ENCODE measurements at places on chromosomes 3 and 15. TPM values are rescaled to one million over a fixed set of nuclear protein-coding genes. Genes with fewer than 3 reads are reported as not detected.

P2RY12 gene
- 1.2 TPM for total RNA-seq

NR2E3 gene
- not detected for total RNA-seq

DNA sequence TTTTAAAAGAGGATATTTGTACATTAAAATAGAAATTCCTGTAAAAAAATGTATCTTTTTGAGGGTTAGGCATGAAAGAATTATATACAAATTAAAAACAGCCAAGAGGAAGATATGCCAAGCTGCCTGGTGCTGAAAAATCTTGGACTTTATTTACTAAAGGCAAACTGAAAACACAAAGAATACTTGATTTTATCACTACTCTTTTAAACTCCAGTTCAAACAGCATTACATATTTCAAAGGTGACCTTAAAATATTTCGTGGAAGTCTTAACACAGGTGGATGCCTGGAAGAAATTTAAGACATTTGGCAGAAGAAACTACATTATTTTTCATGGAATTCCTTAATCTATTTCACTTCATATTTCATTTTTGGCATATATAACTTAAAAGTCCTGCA lies 101.1 kb upstream of the SLC2A2 start:
- DNase-seq: no peak

CLEC3B gene
- total RNA-seq: 53.8 TPM

SCN11A gene
- total RNA-seq: 0.06 TPM

ELL3 gene
- total RNA-seq: 1.2 TPM

GRCh38 chr15:40096094-40096891 lies 12.4 kb downstream of the BMF start:
- DNase-seq: no peak

- DNase-seq: no peak
These were observed 4.0 kb downstream of the BAHD1 start for GRCh38 chr15:40444736-40445135.

DNA sequence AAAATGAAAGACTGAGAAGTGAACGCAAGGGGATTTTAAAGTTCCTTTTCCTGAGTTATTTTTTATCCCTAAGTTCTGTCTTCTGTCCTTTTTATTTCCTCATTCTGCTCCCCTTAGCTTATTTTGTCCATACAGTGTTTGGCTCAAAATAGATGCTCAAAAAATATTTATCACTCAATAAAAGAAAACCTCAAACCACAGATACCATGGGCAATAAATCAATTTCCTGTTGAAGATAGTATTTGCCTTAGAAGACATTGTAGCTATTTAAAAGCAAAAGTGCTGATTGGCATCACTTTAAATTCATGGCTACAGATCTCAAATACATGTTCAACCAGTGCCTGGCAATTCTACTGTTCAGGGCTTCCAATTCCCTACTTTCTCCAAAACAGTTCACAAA lies 316.5 kb upstream of the ADAMTS9 start:
- no peak for DNase-seq

ANKRD63 gene
- not detected for total RNA-seq

Data from heart right ventricle (tissue), 16 donors.